ENCODE measurements at places on chromosomes 6 and 20.

GRCh38 chr20:34300809-34301586 lies 2.2 kb downstream of the AHCY start:
- no peak for DNase-seq

DNA sequence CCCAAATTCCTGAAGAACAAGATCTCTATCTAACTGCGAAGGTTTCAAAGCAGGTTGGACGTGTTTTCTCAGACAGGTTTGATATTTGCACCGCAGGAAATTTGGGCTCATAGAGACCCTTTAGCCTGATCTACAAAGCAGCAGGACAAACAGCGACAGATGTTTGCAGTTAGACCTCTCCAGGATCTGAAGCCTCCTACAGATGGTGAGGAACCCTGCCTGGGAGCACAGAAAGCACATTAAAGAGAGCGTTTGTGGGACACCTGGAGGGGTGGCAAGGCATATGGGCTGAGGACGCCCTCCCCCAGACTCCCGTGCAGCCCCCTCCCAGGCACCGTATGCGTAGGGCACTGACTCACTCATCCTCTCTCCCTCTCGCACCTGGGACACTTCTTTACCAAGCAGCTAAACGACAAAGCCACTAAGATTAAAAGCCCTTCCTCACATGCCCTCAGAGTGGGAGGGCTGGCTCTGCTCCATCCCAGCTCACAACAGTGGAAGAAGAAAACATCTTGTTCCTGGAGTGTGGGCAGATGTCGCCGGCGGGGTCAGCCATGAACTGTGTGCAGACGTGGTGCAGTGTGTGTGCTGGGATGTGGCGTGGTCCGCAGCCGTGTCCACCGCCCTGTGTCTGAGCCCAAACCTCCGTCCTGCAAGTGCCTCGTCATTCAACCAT lies 249.7 kb upstream of the AFDN start:
- no peak for DNase-seq

DNA sequence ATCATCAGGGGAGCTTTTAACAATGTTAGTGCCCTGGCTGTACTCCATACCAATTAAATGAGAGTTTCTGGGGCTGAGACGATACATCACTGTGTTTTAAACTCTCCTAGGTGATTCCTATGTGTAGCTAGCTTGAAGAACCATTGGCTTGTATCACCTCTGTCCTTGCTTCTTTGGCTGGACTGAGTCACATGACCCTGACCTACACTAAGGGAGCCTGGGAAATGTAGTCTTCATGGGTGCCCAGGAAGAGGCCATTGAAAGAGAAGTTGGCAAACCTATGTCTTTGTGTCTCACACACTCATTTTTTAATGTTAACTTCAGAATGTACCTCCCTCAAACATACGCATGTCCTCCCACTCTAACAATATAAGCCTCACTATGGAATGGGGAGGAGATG lies 506.6 kb downstream of the DHX35 start:
- no peak for DNase-seq

DNA sequence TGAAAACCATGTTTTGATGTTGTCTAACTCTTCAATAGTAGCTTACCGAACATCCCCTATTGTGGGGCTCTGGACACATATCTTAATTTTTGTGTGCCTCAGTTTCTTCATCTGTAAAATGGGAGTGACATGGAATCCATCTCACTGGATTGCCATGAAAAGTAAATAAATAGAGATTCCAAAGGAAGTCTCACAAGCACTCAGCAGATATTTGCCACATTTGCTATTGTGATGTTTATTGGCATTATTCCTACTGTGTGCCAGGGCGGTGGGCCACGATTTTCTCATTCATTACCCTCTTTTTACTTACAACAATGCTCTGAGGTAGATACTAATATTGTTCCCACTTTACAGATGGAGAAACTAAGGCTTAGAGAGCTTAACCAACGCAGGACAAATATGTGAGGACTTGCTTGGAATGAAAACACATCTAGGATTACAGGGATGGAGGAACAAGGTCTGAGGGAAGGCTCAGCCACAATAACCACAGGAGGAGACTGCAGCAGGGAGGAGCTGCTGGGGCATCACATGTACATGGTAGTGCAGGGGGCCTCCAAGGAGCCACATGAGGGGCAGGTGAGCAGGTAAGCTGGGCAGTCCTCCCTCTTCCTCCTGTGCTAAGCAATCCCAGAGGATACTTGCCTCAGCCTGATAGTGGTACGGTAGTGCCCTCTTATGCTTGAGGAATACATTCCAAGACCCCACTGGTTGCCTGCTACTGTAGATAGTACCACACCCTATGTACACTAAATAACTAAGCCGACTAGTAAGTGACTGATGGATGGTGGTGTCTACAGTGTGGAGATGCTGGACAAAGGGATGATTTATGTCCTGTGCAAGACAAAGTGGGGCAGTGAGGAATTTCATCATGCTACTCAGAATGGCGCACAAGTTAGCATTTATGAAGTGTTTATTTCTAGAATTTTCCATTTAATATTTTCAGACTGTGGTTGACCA lies 176.9 kb downstream of the FOXA2 start:
- DNase-seq, result no peak

DNA sequence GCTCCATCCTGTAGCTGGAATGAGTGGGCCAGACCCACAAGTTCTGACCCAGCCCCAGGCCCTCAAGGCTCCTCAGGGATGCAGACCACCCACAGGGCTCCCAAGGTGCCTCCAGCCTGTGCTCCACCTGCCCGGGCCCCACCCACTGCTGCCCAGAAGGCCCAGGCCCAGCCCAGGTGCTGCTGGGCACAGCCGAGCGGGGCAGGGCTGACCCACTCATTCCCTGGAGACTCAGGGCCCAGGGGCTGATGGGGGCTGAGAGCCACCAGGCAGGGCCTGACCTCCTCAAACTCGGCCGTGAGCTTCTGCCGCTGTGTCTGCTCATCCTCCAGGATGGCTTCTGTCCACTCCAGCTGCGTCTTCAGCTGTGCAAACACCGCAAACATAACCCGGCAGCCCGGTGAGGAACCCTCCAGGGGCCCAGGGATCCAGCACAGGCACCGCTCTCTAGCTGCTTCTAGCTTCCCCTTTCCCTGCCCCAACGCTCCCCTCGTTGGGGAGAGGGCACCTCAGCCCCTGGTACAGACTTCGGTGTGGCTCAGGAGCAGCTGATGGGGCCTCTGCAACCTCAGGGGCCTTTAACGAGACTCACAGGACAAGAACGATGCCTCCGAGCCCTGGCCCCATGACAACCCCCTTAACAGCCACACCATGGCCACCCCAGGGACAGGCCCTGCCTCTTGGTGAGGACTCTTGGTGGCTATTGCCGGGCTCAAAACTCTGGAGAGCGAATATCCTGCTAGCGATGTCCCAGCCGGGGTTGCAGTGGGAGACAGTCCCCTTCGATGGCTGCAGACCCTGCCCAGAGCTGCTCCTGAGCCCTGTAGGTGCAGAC lies 46.0 kb downstream of the DSTN start:
- DNase-seq, result no peak

DNA sequence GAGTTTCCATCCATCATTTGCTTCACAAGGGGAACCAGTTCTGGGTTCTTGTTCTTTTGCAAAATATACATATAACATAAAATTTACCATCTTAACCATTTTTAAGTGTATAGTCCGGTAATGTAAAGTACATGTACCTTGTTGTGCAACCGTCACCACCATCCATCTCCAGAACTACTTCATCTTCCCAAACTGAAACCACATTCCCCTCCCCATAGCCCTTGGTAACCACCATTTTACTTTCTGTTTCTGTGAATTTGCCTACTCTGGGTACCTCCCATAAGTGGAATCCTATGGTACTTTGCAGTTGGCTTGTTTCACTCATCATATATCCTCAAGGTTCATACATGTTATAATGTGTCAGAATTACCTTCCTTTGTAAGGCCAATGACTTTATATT lies 70.3 kb upstream of the DSP start:
- no peak for DNase-seq

- DNase-seq, result no peak
Measured at GRCh38 chr6:162325826-162326225, 401.7 kb downstream of the PRKN start.

DNA sequence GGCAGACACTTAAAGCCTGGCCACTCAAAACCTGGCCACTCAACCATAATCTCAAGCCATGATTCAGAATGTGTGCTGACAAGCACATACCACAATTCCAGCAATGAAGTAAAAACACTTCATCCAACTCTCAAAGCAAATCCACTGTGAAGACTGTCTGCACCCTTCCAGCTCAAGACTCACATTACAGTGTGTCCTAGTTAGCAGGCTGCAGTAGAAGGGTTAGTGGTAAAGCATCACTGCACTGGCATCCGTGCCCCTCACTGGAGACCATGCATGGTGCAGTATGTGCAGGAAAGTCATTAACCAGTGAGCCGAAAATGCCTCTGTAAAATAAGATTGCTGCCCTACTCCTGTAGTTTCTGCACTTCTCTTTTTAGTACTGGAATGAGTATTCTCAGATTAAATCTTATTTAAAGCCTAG lies 43.4 kb downstream of the SLC23A2 start:
- no peak for DNase-seq

GRCh38 chr6:111201764-111202163 lies 114.5 kb downstream of the SLC16A10 start:
- no peak for DNase-seq

DNA sequence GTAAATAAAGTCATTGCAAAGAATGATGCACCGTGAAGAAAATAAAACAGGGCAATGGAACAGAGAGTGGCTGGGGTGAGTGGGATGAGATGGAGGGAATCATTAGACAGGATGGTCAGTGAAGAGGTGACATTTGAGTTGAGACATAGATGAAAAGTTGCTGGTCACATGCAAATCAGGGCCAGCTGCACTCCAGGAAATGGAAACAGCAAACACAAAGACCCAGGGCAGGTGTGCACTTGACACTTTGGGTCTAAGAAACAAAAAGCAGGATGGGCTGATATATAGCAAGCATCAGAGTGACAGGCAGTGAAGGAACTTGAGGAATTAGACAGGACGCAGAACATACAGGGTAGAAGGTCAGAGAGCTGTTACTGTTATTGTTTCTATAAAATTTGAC lies 171.5 kb upstream of the RIPOR2 start:
- no peak for DNase-seq

DNA sequence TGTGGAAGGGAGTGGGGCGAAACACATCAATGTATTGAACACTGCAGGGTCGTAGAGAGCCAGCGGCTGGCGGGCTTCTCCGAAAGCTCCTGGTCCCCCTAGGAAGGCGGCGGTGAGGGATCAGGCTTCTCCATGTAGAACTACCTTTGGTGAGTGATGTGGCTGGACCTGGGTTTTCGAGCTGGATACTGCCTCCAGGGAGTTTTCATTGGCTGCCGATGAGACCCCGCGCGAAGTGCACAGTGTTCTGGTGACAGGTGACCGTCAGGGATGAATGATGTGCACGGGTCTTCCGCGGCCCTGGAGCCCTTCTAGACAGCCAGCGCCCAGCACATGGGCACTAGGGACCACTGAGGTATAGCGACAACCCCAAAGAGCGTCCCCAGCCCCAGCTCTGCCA lies 16.4 kb downstream of the ABT1 start:
- no peak for DNase-seq

GRCh38 chr6:44575644-44576043 lies 188.1 kb downstream of the CDC5L start:
- DNase-seq, result no peak

GRCh38 chr6:2659882-2660281 lies 90.8 kb downstream of the MYLK4 start:
- DNase-seq, result no peak

GRCh38 chr6:15376900-15377487 lies 131.1 kb downstream of the JARID2 start:
- DNase-seq, result no peak

GRCh38 chr6:85404564-85405174 lies 45.2 kb upstream of the NT5E start:
- DNase-seq, result no peak

DNA sequence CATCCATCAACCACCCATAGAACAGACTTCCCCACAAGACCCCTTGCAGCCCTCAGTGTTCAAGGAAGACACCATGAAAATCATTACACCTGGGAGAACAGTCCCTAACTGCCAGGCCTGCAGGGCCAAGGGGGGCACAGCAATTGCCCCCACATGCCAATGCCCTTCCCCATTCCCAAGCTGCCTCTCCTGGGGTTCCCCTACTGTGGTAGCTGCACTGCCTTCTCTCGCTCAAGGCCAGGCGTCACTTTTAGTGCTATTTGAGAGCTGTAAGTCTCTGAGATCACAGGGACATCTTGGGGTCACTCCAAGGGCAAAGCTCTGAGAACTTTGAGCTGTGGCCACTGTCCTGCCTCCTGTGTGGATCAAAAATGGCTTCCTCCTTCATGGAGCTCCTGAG lies 6.0 kb upstream of the ACSS1 start:
- no peak for DNase-seq

DNA sequence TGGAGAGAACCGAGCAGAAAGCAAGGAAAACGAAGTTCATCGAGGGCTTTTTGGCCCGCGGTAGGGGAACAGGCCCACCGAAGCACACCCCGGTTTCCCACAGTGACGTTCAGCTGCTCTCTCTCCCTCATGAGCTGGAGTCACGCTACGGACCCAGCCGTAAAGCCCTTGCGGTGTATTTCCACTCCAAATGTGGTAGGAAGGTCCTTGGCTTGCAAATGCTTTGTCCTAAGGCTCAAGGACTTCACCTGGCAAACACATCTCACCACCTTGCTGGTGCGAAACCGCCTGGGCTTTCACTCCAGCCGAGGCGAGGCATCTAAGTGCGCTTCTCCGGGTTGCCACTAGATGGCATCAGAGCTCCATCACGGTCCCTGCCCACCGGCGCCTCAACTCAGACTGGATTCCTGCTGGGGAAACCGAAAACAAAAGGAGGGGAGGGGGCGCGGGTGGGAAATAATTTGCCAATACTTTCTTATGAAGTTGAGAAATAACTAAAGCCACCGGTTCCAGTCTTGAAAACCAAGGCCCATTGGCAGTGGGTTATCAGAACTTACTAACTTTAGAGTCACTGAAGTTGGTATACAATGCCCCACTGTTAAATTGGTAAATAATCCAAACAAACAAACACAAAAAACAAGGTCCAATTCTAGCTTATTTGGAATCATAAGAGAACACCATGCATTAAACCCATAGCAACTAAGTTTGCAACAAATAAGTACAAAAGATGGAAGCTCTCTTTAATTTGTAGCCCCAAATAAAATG lies 13.4 kb upstream of the FOXC1 start:
- peak; percentile 69 for DNase-seq

DNA sequence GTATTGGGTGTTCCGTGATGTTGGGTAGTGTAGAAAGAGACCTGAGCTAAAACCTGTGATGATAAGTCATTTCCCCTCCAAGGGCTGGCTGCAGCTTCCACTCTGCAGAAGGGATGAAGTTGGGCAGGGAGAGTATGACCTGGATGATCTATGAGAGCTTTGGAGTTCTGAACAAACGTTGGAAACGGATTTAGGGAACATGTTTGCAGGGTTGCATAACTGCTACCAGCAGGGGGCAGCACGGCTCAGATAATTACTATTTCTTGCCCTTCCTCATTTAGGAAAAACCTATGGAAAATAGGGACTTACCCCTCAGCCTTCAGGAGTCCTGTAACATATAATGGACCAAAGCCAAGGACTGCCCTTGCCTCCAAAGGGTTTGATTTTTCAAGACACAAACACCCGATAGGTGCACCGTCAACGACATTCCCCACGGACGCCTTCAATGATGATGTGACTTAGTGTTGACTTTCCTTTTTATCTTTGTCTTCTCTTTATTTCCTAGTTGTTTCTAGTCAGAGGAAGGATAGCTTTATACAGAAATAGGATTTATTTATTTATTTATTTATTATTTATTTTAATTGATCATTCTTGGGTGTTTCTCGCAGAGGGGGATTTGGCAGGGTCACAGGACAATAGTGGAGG lies 164.9 kb upstream of the SASH1 start:
- peak; percentile 18 for DNase-seq

Data from activated CD4-positive, alpha-beta T cell treated with anti-CD3 and anti-CD28 coated beads, Interleukin-2, amount 10 ng/mL, durations not matched to agents 7 days and 5 days (primary cell).